Left forelimb (tissue), 1 donor: ENCODE measurements at places on chromosomes 7 and 10.
A peak's percentile ranks its signal among the peaks of the same experiment; 100 is the strongest.

DNA sequence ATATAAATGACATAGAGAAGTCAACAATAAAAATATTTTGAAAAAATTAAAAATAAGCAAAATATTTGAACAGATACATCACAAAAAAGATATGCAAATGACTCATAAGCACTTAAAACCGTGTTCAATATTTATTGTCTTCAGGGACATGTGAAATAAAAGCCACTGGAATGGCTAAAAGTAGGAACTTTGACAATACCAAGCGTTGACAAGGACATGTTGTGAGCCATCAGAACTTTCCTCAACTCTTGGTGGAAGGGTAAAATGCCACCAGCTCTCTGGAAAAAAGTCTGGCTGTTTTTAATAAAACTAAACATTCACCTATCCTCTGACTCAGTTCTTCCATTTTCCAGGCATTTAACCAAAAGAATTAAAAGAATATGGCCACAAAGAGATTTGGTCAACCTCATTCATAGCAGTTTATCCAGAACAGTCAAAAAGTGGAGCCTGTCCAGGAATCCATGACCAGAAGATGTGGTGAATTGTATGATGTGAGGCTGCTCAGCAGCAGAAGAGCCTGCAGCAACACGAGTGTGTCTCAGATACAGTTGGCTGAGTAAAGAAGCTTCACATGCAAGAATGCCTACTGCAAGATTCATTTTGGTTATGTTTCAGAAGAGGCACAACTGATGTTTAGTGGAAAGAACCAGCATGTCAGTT is 7.1 kb upstream of the KLF6 start:
- no peak for DNase-seq

DNA sequence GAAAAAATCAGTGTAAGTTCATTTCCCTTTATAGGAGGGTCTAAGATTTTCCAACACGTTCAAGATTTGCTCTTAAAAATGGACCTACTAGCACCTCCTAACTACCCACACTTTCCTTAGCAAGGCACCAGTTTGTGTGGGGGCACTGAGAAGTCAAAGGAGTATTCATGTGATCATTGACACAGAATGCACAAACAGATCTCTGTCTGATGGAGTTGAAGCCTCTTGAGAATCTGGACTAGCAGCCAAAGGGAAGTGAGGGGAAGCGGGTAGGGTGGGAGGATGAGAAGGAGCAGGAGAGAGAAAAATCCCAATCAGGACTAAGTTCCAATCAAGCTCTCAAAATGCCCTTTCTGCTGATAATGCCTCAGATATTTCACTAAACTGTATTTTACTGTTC is 4.1 kb downstream of the MMS19 start:
- no peak for DNase-seq

GRCh38 chr10:86163522-86164173 is 202.9 kb downstream of the GRID1 start:
- DNase-seq, result peak; percentile 59

GRCh38 chr7:121499624-121500023 is 103.5 kb upstream of the FAM3C start:
- DNase-seq, result no peak

DNA sequence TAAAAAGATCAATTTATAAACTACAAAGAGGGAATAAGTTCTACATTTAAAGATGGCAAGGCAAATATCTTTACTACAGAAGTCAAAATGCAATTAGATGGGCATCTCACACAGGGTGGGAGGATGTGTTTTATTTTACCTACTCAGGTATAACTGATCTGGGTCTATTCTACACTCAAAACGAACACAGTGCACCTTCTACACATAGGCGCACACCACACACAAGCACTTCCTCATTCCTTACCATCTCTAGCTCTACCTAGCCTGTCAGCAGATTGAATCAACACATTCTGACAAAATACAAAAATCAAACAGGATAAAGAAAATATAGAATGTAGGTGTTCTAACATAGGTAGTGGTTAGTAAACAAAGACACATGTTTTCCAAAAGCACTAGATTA is 64.8 kb downstream of the SGCE start:
- no peak for DNase-seq

GRCh38 chr7:50662041-50662694 is 97.0 kb upstream of the DDC start:
- DNase-seq, result peak; percentile 18

DNA sequence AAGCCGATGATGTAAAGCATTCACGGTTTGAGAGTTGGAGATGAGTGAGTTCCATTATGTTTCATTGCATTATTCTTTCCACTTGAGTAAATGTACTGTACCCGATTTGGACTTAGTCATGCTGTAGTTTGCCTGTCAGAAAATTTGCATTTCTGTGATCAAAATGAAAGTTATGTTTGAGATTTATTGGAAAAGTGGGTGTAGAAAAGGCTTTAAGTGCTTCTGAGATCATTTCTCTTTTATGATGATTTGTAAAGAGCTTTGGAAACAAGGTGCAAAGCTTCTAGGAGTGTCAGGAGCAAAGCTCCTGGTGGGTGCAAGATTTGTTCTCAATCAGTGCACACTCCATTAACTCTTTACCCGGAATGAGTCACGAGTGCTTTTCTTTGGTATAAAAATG is 204.1 kb upstream of the POM121L12 start:
- no peak for DNase-seq

GRCh38 chr7:1312136-1313070 is 79.7 kb downstream of the UNCX start:
- no peak for DNase-seq

- DNase-seq, result no peak
Observed at GRCh38 chr10:84478151-84478550, 149.8 kb downstream of the CCSER2 start.

- no peak for DNase-seq
Observed at GRCh38 chr10:34607894-34608293, 207.2 kb downstream of the PARD3 start.

- no peak for DNase-seq
Observed at GRCh38 chr7:98562381-98562823, 54.7 kb upstream of the NPTX2 start.

GRCh38 chr7:45259966-45260646 is 102.5 kb downstream of the RAMP3 start:
- no peak for DNase-seq

DNA sequence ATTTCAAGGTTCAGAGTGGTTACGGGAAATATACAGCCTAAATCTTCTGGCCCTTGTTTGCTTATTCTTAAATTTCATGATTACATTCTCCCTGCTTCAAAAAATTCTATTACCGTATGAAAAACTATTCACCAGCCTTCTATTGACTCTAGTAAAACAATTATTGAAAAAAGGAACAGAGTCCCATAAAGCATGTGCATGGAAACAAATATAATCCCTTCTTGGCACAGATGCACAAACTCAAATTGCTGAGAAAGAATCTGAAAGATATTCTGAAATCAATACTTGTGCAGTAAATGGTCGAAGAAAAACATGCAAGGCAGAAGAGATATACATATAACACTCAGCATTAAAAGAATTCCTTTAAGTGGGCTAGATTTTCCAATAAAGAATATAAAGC is 83.6 kb downstream of the LRRN3 start:
- DNase-seq, result no peak

- no peak for DNase-seq
Observed at GRCh38 chr7:37729181-37729580, 45.6 kb downstream of the GPR141 start.

- DNase-seq, result no peak
Observed at GRCh38 chr7:74280985-74281384, 8.2 kb upstream of the CLIP2 start.

DNA sequence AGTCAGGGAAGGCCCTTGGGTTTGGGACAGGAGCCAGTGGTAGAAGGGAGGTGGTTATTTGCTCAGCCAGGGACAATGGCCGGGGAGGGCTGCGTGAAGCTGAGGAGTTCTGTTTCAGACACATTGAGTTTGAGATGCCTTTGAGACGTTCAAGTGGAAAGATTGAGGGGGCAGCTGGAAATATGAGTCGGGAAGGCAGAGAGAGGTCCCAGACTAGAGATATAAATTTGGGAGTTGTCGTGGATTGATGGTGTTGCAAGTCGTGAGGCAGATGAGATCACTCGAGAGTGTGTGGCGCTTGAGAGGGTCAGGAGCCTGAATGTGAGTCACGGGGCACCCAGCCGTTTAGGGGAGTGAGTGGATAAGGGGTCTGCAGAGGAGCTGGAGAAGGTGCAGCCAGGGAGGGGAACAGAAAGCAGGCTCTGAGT is 73.3 kb downstream of the ZMIZ1 start:
- DNase-seq, result no peak

GRCh38 chr10:78199005-78199725 is 165.5 kb downstream of the RPS24 start:
- DNase-seq, result no peak

GRCh38 chr10:49361735-49362568 is 33.9 kb downstream of the DRGX start:
- DNase-seq, result no peak

DNA sequence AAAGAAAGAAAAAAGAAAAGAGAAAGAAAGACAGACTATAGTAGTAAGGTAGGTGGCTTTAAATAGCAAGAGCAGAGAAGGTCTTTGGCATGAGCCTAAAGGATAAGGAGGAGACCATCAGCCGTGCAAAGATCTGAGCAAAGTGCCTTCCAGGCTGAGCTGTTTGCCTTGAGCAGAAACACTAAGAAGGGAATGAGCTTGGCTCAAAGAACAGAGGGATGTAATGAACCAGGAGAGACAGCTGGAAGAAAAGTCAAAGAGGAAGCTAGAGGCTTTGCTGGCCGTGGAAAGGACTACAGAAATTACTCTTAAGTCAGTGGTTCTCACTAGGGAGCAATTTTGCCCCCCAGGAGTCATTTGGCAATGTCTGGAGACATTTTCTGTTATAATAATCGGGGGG is 228.6 kb downstream of the FGFR2 start:
- DNase-seq, result no peak

- DNase-seq, result no peak
Observed at GRCh38 chr10:77325233-77325537, 312.4 kb downstream of the KCNMA1 start.

DNA sequence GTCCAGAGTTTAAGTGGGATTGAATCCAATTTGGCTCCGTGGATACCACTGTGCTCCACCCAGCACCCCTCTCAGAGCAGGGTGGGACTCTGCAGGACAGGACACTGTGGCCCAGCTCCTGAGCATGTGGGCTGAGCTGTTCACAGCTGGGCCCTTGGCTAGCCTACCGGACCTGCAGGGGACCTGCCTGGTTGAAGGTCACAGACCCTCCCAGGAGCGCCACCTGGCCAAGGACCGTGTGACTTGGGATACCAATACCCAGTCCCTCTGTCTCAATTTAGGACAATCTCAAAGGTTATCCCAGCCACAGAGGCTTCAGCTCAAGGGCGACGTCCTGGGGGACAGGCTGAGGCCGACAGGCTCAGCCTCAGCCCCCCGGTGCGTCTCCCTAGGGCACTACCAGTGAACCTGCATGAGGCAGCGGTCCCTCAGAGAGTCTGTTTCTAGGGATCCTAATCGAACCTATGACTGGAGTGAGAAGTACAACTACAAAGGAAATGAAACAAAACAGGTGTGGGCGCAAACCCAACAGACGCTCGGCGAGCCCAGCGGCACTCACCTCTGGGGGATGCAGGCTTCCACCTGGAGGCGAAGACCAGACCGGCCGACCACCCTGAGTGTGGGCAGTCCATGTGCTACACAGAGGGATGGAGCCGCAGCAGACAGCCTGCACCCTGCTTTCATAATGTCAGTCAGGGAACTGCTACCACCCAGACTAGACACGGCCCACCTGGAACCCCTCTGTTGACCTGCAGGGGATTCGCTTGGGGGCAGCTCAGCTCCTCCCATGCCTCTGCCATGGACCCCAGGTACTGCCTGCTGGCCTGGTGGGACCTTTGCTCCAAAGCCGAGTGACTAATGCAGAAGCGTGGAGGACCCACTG is 103.7 kb downstream of the PAXIP1 start:
- DNase-seq, result no peak

DNA sequence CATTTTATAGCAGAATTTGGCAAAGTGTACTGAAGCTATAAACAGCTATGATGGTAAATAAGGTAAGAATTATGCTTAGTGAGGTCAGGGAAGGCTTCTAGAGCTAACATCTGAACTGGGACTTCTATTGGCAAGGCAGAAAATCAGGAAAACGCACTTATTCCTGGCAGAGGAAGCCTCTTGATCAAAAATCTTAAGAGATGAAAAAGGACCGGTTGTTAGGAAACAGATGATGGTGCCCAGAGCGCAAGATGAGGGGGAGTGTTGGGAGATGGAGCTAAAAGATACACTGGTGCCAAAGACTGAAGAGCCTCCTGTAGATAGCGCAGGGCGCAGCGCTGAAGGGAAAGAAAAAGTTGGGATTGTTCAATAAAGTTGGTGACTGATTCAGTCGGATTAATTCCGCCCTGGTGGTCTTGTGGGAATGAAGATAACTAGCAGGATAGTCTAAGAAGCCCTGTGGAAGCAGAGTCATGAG is 550 bp upstream of the CALU start:
- DNase-seq, result no peak

DNA sequence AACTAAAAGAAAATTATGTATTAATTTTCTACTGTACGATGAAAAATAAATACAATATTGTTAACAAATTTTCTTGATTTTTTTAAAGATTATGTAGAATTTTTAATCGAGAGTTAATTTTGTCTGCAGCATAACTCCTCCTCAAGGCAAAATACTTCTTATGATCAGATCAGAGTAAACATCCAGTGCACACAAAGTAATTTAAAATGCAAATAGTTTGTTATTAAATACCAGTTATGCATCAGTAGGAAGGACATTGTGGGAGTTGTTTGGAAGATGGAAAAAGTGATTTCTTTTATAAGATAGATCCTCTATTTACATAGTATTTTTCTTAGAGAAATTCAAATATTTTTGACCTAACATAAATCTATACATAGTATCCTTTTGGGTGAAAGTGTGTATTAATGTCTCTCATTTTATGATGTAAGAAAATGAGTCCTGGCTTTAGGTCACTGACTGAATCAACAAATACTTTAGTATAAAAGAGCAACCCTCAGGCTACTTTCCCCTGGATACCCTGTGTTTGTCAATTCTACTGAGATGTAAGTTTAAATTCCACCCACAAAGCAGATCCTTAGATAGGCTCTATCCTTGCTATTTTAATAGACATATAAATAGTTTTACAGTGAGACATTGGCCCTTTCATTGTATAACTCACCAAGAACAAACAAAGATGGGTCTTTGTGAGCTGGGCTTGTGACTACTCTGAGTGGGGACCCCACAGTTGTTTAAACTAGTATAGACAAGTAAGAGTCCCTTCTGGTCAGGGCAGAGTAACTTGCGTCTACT is 1133.7 kb downstream of the GATA3 start:
- DNase-seq, result no peak

DNA sequence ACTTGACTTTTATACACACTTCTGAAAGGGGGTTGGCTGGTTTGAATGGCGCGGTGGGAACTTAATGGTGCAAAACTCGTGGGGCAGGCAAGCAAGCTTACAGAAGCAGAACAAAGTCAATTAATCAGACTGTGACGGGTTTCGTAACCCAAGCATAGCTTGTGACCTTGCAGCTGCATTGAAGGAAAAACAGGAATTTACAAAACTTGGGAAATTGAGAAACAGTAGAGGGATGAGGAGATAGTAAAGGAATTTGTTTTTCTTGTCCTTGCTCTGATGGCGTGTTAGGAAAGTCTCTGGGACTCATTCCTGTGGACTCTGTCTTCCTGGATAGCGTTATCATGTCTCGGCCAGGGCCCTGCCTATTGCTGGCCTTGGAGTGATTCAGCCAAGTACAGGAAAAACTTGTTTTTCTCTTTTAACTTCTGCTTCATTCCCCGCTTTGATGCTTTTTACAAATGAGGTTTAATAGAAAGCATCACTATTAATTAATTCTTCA is 220.0 kb upstream of the KCND2 start:
- no peak for DNase-seq

GRCh38 chr7:120216947-120217346 is 56.0 kb upstream of the KCND2 start:
- DNase-seq, result no peak
